SK-N-MC (cell line): ENCODE measurements at places on chromosomes 3 and 15.

DNA sequence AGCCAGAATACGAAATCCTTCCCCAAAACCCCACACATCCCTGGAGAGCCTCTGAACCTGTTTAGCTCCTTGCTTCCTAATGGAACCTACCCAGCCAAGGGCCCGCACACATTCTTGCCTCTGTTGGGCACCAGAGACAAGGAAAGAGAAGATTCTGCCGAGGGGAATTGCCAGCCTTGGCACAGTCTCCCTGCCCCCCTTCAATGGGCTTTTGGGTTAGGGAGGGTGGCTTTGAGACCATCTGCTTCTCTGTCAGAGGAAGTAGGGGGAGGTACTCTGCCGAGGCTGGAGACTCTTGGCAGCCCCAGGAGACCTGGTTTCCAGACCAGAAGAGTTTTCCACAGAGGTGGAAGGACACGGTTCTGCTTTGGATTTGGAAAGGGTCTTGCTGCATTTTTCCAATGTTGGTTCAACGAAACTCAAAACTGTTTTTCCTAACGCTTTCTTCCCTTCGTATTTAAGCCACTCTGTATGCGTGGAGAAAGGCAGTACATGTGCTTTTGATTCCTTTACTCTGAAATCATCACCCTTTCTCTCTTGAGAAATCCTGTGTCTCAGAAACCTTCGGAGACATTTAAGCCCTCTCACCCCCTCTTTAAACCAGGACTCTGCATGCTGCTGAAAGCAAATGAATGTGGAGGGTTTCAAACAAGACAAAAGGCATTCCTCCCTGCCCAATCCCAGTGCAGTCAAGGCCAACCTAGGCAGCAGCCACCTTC, 78.8 kb upstream of the PRR23C start:
- DNase-seq = no peak

GRCh38 chr3:127639173-127640041, 10.4 kb downstream of the PODXL2 start:
- no peak for DNase-seq

- no peak for DNase-seq
Measured at GRCh38 chr15:98324341-98324970, 323.9 kb upstream of the IGF1R start.

GRCh38 chr15:69145694-69146492, 14.5 kb upstream of the GLCE start:
- no peak for DNase-seq

DNA sequence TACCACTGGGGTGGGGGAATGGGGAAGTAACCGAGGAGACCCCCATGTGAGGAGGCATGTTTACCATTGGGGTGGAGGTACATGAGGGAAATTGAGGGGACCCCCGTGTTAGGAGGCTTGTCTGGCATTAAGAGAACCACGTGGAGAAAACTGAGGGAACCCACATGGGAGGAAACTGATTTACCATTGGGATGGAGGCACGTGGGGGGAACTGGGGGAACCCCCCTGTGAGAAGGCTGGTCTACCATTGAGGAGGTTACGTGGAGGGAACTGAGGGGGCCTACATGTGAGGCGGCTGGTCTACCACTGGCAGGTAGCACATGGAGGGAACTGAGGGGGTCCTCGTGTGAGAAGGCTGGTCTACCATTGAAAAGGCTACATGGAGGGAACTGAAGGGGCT, 159.4 kb downstream of the FBLN2 start:
- no peak for DNase-seq

- no peak for DNase-seq
Measured at GRCh38 chr15:72365844-72366243, 10.0 kb downstream of the HEXA start.

- DNase-seq = peak; percentile 45
Measured at GRCh38 chr15:90869601-90870353, 1.4 kb downstream of the FURIN start.

- DNase-seq = no peak
Measured at GRCh38 chr3:57464011-57464410, 80.1 kb downstream of the DNAH12 start.

- DNase-seq = no peak
Measured at GRCh38 chr15:62573876-62574275, 408.8 kb upstream of the C2CD4B start.

GRCh38 chr3:159348431-159348830, 546.6 kb downstream of the MFSD1 start:
- DNase-seq = no peak

DNA sequence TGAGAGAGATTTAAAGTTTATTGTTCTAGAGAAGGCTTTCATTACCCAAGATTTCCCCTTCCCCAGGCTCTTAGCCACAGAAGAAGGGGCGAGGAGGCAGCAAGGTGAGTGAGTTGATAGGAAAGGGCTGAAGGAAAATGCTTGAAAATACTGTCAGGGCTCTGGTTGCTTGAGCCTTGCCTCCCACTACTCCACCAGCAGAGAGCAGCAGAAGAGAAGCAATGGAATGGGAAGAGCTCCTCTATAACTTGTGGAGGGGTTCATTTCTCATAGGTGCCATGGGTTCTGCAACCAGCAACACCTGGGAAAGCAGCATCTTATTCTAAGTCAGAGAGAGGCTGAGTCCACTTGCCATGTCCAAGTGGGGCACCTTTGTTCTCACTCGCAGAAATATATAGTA, 184.0 kb upstream of the CNTN6 start:
- no peak for DNase-seq

DNA sequence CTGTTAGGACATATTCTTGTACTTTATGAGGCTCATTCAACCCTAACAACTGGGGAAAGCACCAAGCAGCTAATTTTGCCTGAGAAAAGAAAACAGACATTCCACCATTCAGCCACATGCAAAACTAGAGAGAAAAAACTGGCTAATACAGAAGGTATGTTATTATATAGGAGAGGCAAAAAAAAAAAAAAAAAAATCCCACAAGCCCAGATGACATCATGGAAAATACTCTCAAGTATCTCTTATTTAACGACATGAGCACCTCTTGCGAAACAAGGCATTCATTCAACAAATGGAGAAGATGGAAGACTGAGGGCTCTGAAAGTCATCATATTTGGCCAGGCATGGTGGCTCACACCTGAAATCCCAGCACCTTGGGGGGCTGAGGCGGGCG, 61.5 kb downstream of the PRICKLE2 start:
- DNase-seq = no peak

GRCh38 chr3:111853068-111853467, 6.0 kb upstream of the PHLDB2 start:
- DNase-seq = no peak

DNA sequence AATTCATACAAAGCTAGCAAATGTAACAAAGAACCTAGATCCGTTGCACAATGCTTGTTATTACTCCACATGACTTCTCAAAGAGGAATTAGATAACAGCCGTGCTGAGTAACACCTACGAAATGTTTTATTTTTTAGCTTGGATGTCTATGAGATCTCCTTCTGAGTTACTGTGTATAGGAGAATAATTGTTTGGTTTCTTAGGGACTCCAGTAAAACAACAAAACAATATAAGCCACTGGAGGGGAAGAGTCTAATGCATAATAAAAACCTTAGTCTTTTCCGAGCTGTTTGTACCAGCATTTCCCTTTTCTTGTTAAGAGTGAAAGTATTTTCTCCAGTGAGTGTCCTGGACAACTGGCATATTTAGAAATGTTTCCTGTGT, 15.6 kb downstream of the SNAP23 start:
- DNase-seq = no peak

- no peak for DNase-seq
Measured at GRCh38 chr15:40854161-40854560, 10.3 kb downstream of the SPINT1 start.

GRCh38 chr3:128424508-128425069, 42.1 kb downstream of the DNAJB8 start:
- DNase-seq = peak; percentile 52

DNA sequence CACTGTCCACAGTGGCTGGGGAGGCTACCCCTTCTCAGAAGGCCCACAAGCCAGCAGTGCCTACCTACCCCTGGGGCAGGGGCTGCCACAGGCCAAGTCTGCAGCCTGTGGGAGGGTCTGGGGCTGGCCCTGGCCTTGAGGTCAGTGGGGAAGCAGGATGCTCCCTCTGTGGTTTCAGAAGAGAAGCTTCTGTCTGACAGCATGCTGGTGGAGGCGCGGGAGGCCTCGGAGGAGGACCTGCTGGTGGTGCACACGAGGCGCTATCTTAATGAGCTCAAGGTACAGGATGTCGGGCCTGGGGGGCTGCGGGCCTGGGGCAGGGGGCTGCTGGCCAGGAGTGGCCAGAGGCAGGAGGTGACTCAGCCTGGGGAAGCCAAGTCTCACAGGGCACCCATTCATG, 3.2 kb downstream of the HDAC11 start:
- no peak for DNase-seq

- no peak for DNase-seq
Measured at GRCh38 chr3:3194861-3195260, 15.4 kb upstream of the CRBN start.

DNA sequence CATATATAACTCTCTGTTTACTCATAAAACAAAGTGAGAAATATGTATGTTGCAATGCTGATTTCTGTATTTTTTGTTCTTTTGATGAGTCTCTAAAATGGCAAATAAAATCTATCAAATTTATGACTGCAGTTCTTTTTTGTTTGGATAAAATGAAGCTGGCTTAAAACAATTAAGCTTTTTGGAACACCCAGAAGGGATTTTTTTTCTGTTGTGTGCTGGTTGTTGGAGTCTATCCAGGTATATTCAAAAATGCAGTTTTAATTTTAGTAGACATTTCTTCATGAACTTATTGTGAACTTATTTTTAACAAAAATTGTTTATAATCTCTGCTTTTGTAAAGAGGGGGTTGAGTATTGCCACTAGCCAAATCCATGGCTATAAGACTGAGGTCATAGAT, 405.5 kb downstream of the RAP2B start:
- no peak for DNase-seq

DNA sequence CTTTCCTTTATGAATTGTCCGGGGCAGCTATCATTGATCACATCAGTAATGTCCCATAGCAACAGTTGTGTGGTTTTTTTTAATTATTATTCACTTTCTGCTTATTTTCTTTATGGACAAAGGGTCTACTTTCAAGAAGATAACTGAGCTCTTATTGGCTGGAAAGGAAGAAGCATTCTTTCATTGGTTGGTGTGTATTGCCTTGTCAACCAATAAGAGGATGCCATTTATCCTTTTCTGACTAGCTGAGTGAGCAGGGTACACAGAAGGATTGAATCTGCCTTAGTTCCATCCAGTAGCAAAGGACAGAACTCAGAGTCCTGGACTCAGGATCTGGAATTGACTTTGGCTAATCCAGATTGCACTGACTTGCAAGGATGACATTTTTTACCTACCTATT, 13.2 kb upstream of the AEN start:
- DNase-seq = no peak

DNA sequence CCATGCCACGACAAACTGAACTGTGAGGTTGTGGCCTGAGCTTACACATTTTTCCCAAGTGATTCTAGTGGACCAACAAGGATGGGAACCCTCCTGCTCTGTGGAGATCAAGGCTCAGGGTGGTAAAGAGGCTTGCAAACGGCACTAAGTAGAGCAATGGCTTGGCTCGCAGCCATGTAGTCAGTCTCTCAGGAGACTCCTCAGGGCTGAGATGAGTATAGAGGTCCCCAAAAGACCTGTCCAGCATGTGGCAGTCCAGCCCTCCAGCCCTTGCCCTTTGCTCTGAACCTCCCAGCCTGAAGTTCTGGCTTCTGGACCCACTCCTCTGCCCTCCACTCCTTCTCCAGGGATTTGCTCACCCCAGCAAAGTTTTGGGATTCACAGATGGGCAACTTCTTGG, 8.3 kb upstream of the CAMP start:
- DNase-seq = no peak

DNA sequence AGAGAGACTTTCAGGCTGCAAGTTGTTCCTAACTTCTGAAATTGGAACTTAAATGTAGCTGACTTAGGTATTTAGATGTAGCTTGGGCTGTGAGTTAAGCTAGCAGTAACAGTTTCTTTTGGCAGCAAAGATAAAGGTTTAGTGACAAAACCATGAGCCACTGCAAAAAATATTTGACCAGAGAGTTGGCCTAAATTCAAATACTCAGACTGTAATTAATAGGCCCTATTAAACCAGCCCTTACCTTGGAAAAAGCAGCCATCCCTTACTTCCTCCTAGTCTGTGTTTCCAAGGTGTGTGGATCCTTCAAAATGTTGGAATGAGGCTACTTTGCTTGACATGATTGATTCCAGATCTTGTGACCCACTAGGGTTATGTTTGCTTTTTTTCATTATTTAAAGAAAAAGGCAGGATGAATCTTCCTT, 8.2 kb downstream of the TPM1 start:
- DNase-seq = no peak

DNA sequence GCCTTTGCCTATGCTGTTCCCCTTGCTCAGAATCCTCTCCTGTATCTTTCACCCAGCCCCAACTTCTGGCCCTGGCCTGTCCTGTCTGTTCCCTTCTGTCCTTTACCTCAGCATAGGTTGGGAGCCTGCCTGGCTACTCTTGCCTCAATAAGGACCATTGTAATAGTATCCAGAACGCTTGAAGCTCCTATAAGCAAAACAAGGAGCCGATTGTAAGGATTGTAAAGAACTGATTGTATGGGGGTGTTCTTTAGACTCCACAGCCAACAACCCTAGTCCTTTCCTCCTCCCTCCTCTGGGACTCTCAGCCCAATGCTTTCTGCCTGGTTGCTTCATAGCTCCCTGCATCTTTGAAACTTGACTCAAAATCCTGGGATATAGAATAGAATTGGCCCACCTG, 18.7 kb upstream of the RAD54L2 start:
- no peak for DNase-seq

DNA sequence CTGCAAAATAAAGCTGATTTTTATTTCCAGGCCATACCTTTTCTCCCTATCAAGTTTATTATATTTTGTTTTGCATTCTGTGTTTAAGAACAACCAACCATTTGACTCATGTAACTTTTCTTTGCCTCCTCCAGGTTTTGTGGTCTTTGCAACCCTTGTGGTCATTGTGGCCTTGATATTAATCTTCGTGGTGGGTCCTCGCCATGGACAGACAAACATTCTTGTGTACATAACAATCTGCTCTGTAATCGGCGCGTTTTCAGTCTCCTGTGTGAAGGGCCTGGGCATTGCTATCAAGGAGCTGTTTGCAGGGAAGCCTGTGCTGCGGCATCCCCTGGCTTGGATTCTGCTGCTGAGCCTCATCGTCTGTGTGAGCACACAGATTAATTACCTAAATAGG, 27.6 kb downstream of the NIPA2 start:
- no peak for DNase-seq

GRCh38 chr15:25246641-25247406, 192.0 kb downstream of the UBE3A start:
- no peak for DNase-seq

GRCh38 chr3:134186391-134186790, 64.3 kb downstream of the RYK start:
- DNase-seq = no peak

DNA sequence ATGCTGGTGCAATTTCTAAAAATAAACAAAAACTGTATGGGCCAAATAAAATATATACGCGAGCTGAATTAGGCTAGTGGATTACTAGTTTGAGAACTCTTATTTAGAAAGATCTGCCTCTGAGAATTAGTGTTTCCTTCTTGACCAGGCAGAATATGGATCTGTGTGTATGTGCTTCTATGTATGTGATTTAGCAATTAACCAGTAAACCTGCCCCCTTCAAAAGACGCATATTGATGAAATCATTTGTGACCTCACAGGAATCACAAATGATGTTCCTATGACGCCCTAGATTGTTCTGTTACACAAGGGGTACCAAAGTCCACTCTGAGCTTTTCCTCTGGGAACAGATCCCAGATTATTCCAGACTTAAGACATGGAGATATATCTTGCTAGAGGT, at the start of gene TUSC7:
Gene TUSC7 (plus strand): TSS at position 301 of the 400 bp plus-strand sequence.
- no peak for DNase-seq
